NCI-H526 treated with DMSO at 0.1 percent for 48 hours (cell line): ENCODE measurements at places on chromosomes 11 and 22.

DNA sequence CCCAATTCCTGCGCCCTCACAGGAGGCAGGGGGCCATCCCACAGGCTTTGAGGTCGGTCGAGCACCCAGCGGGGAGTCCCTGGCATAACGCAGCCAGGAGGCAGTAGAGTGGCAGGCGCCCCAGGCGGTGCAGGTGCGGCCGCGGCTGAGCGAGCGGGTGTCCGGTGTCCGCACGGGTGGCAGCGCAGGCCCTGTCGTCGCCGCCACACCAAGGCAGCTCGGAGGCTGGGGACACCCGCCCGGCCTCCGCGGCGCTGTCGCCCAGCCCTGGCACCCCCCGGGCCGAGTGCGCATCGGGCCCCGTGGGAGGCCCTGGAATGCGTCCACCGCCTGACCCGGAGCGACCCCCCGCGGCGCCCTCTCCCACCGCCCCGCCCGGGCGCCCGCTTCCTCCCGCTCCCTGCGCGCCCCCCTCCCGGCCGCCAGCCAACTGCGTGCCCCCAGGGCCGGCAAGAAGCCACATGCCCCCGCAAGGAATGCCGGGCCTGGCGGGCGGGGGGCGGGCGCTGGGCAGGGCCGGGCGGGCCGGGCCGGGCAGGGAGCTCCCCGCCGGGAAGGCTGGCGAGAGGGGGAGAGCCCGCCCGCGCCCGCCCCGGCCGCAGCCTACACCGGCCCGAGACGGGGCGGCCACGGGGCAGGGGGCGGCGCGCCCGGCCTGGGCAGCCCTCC is 33.9 kb downstream of the PRDM11 start:
- peak; percentile 52 for DNase-seq

DNA sequence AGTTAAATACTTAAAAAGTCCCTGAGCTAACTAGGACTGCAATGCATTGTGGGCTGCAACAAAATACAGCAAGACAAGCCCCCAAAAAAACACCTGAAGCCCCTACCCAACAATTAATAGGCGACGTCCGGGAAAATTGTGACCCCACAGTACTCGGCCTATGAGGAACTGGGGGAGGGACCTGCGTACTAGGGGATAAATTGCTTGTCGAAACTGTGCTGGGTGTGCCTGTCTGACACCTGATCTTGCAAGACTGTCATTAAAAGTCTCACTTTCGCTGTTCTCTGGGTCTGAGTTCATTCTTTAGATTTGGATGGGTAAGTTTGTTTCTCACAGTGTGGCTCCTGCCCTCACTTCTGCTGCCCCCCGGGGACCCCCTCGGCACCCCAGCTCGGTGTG is 15.2 kb downstream of the TANGO2 start:
- no peak for DNase-seq

DNA sequence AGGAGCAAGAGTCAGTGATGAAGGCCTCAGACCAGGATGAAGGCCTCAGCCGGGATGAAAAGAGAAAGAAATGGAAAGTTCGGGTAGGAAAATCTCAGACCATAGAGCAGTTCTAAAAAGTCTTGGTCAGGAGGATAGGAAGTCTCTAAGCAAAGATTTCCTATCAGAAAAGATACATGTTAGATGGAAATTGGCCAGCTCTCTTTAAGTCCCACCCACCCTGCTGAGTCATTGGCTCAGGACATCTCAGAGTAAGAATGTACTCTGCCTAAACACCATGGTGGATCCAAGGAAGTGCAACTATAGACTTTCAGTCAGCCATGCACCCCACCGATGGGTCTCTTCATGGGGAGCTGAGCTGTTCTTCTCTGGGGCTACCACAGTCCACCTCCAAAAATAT is 4.4 kb downstream of the OR8B3 start:
- no peak for DNase-seq

- DNase-seq, result no peak
Measured at GRCh38 chr11:26597899-26598298, 25.8 kb upstream of the MUC15 start.

- no peak for DNase-seq
Measured at GRCh38 chr22:42091455-42091782, 847 bp upstream of the NDUFA6 start.

DNA sequence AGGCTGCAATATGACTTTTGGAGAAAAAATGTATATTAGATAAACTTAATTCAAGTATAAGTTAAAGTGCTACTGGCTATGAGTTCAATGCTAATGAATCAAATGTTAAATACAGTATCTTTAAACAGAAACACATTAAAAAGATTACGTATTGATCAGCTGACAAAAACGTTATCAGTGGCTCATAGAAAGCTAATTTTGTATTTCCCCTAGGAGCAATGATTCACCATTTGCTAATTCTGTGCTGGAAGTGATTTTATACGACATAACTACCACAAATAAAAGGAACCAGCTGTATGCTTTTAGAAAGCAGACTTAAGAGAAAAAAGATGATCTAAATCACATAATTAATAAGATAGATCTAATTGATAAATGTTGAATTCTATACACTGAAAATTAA is 43.6 kb downstream of the MRE11 start:
- no peak for DNase-seq

DNA sequence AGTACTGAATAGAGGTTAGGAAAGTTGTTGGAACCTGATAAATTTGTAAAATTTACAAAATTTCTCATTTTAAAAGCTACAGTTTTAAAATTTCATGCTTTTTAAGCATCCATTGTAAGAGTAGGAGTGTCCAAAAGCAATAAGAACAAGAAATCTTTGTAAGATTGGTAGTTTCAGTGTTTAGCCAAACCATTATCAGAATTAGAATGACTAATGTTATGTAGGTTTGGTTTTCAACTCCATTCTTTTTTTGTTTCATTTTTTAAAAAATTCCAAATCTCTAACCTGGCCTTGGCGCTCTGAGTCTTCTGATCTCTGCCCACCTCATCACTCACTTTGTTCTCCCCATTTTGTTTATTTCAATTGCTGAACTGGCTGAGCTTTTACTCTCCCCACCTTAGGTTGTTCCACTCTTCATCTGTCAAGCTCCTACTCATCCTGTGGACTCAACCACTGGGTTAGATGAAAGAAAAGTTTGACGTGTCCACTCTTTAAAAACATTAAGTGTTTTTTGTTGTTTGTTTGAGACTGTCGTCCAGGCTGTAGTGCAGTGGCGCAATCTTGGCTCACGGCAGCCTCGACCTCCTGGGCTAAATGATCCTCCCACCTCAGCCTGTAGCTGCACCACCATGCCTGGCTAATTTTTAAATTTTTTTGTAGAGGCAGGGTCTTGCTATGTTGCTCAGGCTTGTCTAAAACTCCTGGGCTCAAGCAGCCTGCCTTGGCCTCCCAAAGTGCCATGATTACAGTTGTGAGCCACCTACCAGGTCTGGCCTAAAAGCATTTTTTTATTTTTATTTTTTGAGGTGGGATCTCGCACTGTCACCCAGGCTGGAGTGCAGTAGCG is 14.0 kb downstream of the EP300 start:
- no peak for DNase-seq

- no peak for DNase-seq
Measured at GRCh38 chr22:33897448-33897835, 22.8 kb downstream of the LARGE1 start.

GRCh38 chr11:76889411-76889975 is 28.8 kb downstream of the ACER3 start:
- DNase-seq, result no peak

- DNase-seq, result peak; percentile 90
Measured at GRCh38 chr11:126061707-126062678, 673 bp downstream of the CDON start.

DNA sequence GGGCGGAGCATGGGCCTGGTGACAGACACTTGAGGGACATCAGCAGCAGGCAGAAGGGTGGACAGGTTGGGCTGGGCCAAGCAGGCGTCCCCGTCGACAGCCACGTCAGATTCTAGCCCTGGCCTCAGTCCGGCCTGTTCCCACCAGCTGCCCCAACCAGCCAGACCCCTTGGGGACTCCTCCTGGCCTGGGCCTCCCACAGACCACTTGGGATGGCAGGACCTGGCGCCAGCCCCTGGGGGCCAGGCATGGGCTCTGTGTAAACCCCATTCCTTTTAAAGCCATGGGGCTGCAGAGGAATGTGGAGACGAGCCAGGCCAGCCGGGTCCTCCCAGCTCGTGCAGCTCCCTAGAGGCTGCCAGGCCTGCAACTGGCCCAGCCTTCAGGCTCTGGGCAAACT is 4.7 kb upstream of the SUSD2 start:
- no peak for DNase-seq

- DNase-seq, result no peak
Measured at GRCh38 chr11:124760806-124761205, 1.3 kb downstream of the ESAM start.

GRCh38 chr11:3866206-3866605 is 10.7 kb downstream of the STIM1 start:
- DNase-seq, result no peak

DNA sequence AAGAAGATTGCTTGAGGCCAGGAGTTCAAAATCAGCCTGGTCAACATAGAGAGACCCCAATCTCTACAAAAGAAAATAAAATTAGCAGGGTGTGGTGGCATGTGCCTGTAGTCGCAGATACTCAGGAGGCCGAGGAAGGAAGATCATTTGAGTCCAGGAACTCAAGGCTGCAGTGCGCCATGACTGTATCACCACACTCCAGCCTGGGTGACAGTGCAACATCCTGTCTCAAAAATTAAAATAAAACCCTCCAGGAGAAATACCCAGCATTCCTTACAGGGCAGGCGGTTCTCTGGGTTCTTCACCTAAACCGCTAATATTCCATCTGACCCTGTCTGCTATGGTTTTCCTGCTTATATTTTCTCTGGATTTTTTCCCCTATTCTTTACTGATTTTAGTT is 13.5 kb downstream of the TCF20 start:
- DNase-seq, result no peak

- no peak for DNase-seq
Measured at GRCh38 chr11:72298931-72299330, 55.0 kb upstream of the PHOX2A start.
